ENCODE measurements at places on chromosomes 2 and 18.

DNA sequence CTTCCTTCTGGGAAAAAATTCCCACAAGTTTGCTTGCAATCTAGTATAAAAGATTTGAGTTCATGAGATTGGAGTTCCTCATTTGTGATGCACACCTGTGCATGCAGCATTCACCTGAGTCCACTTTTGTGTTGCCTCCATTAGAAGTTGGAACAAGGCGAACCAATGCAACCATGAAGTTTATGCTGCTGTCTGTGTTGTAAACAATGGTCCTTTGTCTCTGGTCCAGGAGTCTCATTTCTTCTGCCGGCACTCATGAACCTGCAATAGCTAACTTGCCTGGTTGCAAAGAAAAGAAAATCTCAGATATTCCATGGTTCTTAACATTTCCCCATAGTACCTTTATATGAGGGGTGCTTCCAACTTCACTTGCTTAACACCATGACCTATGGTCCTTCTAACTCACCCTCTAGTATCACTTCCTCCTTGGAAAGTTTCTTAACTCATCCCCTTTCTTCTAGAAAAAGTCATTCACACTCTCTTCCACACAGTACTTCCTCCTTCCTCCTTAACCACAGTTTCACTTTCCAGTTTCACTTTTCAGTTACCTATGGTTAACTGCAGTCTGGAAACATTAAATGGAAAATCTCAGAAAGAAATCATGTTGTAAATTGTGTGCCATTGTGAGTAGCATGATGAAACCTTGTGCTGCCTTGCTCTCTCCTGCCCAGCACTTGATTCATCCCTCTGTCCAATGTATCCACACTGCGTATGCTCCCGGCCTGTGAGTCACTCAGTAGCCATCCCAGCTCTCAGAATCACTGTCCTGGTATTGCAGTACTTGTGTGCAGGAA, 128.8 kb upstream of the TRIB2 start:
- no peak for DNase-seq

GRCh38 chr18:57909620-57910019, 106.5 kb upstream of the ATP8B1 start:
- DNase-seq = no peak

DNA sequence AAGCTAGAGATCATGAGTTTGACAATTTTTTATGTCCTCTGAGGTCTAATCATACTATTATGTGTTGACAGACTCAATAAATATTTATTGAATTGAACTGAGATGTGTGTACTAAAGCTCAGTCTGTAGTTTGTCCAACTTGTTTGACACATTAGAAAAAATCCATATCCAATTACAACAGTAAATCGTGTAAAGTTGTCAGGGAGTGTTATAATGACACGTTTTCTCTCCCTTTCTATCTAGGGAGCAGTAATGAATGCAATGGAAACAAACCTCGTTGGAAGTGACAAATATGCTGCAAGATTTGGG, 28.4 kb downstream of the ITGA4 start:
- no peak for DNase-seq

DNA sequence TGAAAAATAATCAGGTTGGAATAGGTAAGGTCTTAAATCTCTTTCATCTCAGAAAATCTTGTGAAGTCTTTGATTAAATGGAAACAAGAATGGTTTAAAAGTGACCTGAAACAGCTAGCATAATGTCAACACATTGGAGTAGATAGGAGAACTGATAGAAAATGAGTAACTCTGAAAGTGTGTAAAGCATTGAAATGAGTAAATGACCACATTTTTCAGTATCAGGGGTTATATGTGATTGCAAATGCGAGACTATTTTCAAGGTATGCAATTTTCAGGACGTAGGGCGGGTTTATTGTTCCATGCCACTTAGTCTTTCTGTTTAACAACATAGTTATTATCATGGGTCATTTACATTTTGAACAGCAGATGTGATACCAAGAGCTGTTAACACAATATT, 1383.2 kb downstream of the LRP1B start:
- no peak for DNase-seq

GRCh38 chr2:149972066-149972465, 384.5 kb upstream of the MMADHC start:
- no peak for DNase-seq

DNA sequence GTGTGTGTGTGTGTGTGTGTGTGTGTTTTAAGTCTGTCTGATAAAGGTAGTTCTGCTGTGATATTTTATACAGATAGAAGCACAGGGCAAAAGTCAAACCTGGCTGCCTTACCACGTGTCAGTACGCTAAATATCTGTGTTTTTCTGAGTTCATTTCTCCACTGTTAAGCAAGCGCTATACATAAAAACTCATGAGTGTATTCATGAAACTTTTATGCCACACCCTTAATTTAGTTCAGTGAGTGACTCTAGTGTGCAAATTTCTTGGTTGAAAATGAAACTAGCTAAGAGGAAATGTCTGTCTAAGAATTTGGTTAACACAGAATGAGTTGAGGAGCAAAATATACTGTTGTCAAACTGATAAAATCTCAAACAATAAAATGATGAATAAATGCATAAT, 11.2 kb downstream of the CASP10 start:
- no peak for DNase-seq

- DNase-seq = no peak
These were observed 90.5 kb downstream of the ICOS start for GRCh38 chr2:204027091-204027490.

GRCh38 chr2:241986836-241987641, 117.5 kb downstream of the RTP5 start:
- no peak for DNase-seq

DNA sequence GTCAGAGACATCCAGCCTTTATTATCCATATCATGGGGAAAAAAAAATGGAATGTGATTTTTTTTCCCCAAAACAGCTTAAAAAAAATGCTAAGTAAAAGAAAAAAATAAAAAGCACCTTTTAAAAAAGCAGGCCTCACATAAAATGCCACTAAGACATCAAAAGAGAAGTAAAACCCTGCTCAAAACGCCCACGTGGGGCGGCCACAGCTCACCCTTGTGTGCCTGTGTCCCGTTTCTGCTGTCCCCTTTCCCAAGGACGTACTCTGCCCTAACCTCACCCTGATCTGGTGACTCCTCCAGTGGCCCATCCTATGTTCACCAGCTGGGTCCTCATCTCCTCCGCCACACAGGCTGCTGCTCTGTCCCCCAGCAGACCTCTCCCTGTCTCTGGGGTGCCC, 125.4 kb downstream of the NEDD4L start:
- DNase-seq = no peak

Measured in hypothalamus (tissue), 51 donors.